Activated CD8-positive, alpha-beta memory T cell treated with anti-CD3 and anti-CD28 coated beads, Interleukin-2, amount 10 ng/mL, durations not matched to agents 7 days and 5 days (primary cell): ENCODE measurements at places on chromosomes 6 and 20. TPM values are rescaled to one million over a fixed set of nuclear protein-coding genes. Genes with fewer than 3 reads are reported as not detected.

The SMPDL3A gene
- total RNA-seq = not detected

The HSD17B8 gene
- 20.9 TPM for total RNA-seq

The ADGRG6 gene
- 0.52 TPM for total RNA-seq

The MUCL3 gene
- not detected for total RNA-seq

The POPDC3 gene
- total RNA-seq = not detected

The VSTM2L gene
- total RNA-seq = not detected

The ACSS1 gene
- total RNA-seq = 44.4 TPM
